ENCODE measurements at places on chromosomes 2 and 18.

- no peak for DNase-seq
These were observed 395.6 kb downstream of the ARHGAP15 start for GRCh38 chr2:143524559-143525401.

DNA sequence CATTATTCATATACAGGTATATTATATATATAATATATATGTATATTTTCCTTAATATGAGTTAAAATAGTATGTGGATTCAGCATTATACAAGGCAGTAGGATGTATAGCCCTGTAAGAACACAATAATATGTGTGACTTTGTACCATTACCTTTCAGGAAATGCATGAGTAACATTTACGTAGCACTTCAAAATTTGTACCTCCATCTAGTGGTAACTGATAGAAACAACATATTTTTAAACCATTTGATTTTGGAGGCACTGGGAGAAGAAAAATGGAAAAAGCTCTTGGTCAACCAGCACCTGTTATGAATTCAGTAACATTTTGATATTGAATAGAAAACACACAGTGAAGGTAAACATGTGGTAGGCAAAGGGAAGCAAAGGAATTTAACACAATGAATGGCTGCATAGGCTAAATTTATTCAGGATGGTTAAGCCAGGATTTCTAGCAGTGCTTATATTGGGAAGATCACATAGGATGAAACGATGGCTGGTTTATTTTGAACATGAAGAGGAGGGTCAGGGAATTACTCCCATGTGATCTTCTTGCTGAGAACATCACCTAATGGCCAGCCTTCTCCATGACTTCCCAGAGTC is 565.5 kb downstream of the CCDC85A start:
- DNase-seq, result no peak

DNA sequence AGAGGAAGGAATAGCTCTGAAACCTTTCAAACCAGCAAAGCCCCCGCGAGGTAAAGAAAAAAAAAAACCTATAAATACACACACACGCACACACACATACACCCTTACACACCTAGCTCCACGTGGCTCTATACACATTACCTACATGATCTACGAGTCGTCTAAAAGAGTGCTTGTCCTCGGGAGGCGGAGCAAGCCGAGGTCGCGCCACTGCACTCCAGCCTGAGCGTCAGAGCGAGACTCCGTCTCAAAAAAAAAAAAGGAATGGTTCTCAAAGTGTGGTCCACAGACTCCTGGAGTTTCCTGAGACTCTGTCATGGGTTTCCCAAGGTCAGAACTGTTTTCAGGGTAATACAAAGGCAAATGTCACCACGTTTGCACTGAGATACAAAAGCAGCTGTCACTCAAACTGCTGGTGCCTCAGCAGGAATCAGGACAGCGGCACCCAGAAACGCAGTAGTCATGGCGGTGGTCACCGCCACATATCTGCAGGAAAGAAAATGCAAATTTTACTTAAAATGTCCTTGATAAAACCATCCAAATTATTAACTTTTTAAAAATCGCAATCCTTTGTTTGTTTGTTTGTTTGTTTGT is 130.0 kb upstream of the GPC1 start:
- no peak for DNase-seq

DNA sequence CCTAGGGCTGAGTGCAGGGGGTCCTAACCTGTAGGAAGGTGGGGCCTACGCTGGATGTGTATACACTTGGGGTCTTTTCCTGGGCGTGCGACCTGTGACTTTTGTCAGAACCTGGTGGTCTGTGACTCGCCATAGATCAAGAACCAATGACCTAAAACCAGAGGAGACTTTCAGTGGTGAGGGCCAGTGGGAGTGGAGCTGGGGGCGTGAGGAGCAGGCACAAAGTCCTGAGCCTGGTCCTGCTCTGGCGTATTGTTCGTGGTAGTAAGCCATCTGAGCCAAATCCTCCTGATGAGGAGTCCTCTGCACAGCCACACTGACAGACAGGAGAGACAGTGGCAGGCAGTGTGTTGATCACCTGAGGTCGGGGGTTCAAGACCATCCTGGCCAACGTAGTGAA is 8.9 kb downstream of the INPP4A start:
- DNase-seq, result no peak

DNA sequence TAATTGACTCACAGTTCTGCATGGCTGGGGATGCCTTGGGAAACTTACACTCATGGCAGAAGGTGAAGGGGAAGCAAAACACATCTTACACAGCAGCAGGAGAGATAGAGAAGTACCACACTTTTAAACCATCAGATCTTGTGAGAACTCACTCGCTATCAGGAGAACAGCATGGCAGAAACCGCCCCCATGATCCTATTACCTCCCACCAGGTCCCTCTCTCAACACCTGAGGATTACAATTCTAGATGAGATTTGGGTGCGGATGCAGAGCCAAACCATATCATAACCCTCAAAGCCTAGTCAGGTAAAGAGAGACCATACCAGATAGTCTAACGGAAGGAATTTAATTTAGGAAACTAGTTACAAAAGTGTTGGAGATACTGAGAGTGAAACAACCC is 182.6 kb upstream of the ACVR2A start:
- DNase-seq, result no peak
